ENCODE measurements at places on chromosomes 5 and 9.

DNA sequence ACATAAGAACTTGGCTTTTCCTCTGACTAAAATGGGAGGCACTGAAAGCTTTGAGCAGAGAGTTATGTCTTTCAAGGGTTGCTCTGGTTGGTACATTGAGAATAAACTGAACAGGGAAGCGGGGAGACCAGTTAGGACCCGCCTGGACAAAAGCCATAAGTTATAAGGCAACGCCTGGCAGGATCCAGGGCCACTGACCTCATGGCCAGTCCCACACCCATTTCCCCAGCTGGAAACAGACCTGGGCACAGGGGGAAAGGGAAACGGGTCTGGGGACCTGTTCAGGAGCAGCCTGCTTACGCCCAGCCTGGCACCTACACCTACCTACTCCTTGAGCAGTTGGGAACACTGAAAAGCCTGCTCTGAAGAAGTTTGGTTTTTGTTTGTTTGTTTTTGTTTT, 1.3 kb downstream of the SPINK4 start:
- no peaks in the 10 kb centered on the region for H3K36me3 ChIP-seq
- H3K4me3 ChIP-seq, result no peak overlapping the region
- H3K27ac ChIP-seq, result peak overlapping the region; percentile 61
- DNase-seq, result no peak
- no peaks in the 10 kb centered on the region for H3K27me3 ChIP-seq

DNA sequence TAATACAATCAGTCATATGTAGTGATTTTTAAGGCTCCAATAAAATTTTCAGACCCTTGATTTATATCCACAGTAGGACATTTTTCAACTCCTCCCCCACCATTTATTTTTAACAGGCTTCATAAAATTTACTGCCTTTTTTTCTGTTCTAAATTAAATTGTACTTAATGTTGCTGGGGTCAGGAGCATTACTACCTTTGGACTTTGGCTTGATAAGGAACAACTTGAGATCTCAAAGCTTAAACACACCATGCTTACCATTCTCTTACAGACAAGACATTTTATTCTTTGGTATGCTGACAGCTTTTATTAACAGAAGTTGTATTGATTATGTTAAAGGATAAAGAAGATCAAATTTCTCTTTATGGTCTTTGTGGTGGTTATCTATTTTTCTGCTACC, 30.5 kb downstream of the TRPM3 start:
- DNase-seq, result no peak
- no peaks in the 10 kb centered on the region for H3K36me3 ChIP-seq
- H3K4me3 ChIP-seq, result no peak overlapping the region
- H3K27ac ChIP-seq, result no peak overlapping the region
- H3K27me3 ChIP-seq, result no peaks in the 10 kb centered on the region

DNA sequence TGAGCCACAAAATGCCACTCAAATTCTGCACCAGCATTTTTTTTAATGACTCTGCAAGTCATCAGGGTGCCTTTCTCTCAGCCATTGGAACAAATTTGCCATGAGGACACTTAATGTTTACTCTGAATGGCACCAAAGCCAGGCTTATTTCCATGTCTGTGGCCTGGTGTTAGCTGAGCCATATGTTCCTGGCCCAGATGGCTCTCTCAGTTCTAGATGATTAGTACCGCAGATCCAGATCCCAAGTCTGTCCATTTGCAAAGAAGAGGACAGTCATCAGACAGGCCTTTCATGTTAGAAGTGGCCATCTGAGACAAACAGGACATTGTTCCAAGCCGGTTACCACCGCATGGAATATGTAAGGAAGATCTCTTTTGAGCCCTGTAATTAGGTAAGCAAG, 70.3 kb downstream of the INSYN2B start:
- no peaks in the 10 kb centered on the region for H3K27me3 ChIP-seq
- H3K4me1 ChIP-seq, result no peaks in the 10 kb centered on the region
- H3K4me3 ChIP-seq, result no peak overlapping the region
- no peaks in the 10 kb centered on the region for H3K36me3 ChIP-seq
- H3K27ac ChIP-seq, result no peak overlapping the region

- H3K36me3 ChIP-seq, result no peaks in the 10 kb centered on the region
- H3K27ac ChIP-seq, result no peak overlapping the region
- DNase-seq, result no peak
- no peaks in the 10 kb centered on the region for H3K27me3 ChIP-seq
- no peak overlapping the region for H3K4me3 ChIP-seq
Measured at GRCh38 chr5:19532936-19533335, 455.1 kb downstream of the CDH18 start.

- DNase-seq, result no peak
- H3K27me3 ChIP-seq, result no peaks in the 10 kb centered on the region
- no peak overlapping the region for H3K4me3 ChIP-seq
- H3K4me1 ChIP-seq, result no peaks in the 10 kb centered on the region
- H3K36me3 ChIP-seq, result no peaks in the 10 kb centered on the region
Measured at GRCh38 chr9:135797507-135798262, 95.7 kb downstream of the KCNT1 start.

GRCh38 chr9:113579283-113580040, 115.9 kb downstream of the RGS3 start:
- H3K27ac ChIP-seq, result peak overlapping the region; percentile 80
- peaks cover 51% of the 10 kb centered on the region for H3K4me1 ChIP-seq
- DNase-seq, result peak; percentile 75
- no peaks in the 10 kb centered on the region for H3K36me3 ChIP-seq
- no peaks in the 10 kb centered on the region for H3K27me3 ChIP-seq
- H3K4me3 ChIP-seq, result no peak overlapping the region

GRCh38 chr5:68964679-68965078, 129.1 kb upstream of the SLC30A5 start:
- no peak overlapping the region for H3K4me3 ChIP-seq
- DNase-seq, result no peak
- no peaks in the 10 kb centered on the region for H3K27me3 ChIP-seq

DNA sequence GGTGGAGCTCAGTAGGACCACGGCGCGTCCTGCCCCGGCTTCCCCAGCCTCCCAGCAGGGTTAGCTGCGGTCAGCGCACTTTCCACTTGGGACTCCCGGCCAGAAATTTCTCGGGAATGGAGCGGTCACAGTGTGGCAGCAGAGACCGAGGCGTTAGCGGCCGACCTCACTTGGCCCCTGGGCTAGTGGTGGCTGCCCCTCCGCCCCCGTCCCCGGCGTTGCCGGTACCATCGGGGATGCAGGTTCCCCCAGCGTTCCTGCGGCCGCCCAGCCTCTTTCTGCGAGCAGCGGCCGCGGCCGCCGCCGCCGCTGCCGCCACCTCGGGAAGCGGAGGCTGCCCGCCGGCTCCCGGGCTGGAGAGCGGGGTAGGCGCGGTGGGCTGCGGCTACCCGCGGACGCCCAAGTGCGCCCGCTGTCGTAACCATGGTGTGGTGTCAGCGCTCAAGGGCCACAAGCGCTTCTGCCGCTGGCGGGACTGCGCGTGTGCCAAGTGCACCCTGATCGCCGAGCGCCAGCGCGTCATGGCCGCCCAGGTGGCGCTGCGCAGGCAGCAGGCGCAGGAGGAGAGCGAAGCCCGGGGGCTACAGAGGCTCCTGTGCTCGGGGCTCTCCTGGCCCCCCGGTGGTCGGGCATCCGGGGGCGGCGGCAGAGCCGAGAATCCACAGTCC, 460 bp downstream of the DMRTA1 start:
- H3K27me3 ChIP-seq, result no peaks in the 10 kb centered on the region
- peak overlapping the region; percentile 54 for H3K4me3 ChIP-seq
- H3K27ac ChIP-seq, result peak overlapping the region; percentile 70
- H3K4me1 ChIP-seq, result no peaks in the 10 kb centered on the region
- no peaks in the 10 kb centered on the region for H3K36me3 ChIP-seq
- no peak for DNase-seq

- peaks cover 3% of the 10 kb centered on the region for H3K4me1 ChIP-seq
- H3K27me3 ChIP-seq, result no peaks in the 10 kb centered on the region
- no peaks in the 10 kb centered on the region for H3K36me3 ChIP-seq
- H3K27ac ChIP-seq, result no peak overlapping the region
Measured at GRCh38 chr5:93589152-93589828, 6.3 kb downstream of the NR2F1 start.

GRCh38 chr5:164475339-164475977, 970.0 kb downstream of the MAT2B start:
- DNase-seq, result no peak
- H3K27ac ChIP-seq, result no peak overlapping the region
- H3K4me3 ChIP-seq, result no peak overlapping the region
- no peaks in the 10 kb centered on the region for H3K4me1 ChIP-seq
- no peaks in the 10 kb centered on the region for H3K36me3 ChIP-seq

DNA sequence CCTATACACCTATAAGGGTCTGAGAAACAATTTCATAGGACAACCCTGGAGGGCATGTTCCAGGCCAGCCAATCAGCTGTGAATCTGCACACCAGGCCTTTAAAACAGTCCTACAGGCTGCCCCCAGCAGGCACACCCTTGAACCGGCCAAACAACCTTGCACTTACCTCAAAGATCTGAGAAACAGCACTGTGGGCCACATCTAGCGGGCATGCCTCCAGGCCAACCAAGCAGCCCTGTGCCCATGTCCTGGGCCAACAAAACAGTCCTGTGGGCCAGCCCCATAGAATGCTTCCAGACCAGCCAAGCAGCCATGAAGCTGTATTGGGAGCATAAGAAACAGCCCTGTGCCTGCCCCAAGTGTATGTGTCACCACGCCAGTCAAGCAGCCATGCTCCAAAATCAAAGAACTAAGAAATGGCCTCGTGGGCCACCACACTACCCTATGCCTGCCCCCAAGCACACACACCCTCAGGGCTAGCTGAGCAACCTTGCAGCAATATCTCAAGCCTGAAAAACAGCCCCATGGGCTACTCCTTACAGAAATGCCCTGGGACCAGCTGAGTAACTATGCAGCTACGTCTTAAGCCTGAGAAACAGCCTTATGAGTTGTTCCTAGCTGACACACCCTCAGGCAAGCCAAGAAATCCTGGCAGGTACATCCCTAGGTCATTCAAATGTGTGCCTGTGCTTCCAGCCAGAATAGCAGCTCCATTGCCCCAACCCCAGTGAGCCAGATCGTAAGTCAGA, 2243.8 kb upstream of the C9orf72 start:
- H3K4me3 ChIP-seq, result no peak overlapping the region
- no peak for DNase-seq
- H3K27me3 ChIP-seq, result no peaks in the 10 kb centered on the region
- H3K4me1 ChIP-seq, result no peaks in the 10 kb centered on the region
- H3K36me3 ChIP-seq, result no peaks in the 10 kb centered on the region

DNA sequence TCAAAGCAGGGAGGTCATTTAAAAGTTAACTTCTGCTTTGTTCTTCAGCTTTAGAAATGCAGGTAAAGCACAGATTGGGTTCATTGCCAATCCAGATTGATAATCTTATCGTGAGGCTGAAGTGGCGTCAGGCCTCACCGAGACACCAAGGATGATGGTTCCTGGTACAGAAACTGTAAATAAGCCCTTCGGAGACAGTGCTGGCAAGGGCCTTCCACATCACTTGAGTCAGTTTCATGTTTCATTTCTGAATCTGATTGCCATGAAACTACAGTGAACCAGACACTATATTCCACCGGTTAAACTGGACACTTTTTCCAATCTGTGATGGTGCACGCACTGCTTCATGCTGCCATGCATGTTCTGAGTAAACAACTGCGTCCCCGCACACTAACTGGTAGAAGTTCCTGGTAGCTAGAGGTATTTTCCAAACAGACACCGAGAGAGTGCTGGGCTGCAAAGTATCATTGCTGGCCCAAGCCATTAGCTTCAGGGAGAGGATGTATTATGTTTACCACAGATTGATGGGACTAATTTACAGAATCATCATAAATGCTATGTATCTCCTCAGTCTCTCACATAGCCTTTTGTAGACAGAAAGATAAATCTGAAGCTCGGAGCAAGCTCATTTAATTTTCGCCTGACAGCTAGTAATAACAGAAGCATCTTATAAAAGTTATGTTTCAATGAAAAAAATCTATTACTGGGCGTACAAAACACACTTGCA, 336.1 kb downstream of the GLIS3 start:
- H3K4me3 ChIP-seq, result no peak overlapping the region
- no peaks in the 10 kb centered on the region for H3K36me3 ChIP-seq
- no peaks in the 10 kb centered on the region for H3K4me1 ChIP-seq
- no peak for DNase-seq
- H3K27me3 ChIP-seq, result no peaks in the 10 kb centered on the region

- peak overlapping the region; percentile 66 for H3K4me3 ChIP-seq
- H3K36me3 ChIP-seq, result peaks cover 25% of the 10 kb centered on the region
- H3K4me1 ChIP-seq, result peaks cover 17% of the 10 kb centered on the region
- H3K27me3 ChIP-seq, result no peaks in the 10 kb centered on the region
Measured at GRCh38 chr9:92294297-92294676, 790 bp upstream of the IARS1 start.

DNA sequence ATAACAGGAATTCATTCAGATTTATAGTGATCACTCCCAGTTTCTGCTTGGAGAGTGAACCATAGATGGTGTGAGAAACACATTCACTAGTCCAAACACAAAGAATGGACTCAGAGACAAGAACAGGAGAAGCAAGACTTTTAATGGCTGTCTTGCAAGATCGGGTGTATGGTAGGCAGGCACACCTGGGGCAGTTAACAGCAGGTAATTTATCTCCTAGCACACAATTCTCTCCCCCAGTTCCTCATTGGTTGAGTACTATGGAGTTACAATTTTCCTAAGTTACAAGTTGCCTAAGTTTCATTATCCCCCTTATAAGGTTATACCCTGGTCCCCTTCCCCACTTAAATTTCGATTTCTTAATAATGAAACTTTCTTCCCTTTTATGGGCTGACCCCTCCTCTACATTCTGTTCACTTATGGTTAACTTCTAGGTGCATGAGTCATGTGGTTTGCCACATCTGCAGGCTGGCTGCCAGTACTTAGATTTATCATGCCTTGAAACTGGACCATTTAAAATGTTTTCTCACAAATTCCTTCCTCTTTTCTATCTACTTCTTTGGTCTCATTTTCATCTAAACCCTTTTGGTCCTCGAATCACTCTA, 623.3 kb downstream of the HINT1 start:
- H3K27ac ChIP-seq, result no peak overlapping the region
- DNase-seq, result no peak
- no peak overlapping the region for H3K4me3 ChIP-seq
- H3K36me3 ChIP-seq, result no peaks in the 10 kb centered on the region

DNA sequence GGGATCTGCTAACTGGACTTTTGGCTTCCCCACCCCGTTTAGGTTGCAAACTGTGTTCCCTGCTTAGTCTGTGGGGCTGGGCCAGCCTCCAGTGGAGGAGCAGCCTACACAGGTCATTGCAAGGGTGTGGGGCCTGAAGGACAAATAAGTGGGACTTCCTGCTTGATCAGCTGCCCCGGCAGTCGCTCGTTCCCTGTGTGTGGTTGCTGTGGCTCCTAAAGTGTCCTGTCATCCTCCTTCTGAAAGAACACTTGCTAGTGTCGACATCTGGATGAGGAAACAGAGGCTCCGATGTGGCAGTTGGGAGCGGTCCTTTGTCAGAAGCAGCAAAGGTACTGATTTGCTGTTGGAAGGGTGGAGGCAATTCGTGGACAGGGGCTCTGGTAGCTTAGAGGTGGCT, 88.9 kb upstream of the TBCA start:
- DNase-seq, result no peak
- no peak overlapping the region for H3K27ac ChIP-seq
- H3K27me3 ChIP-seq, result no peaks in the 10 kb centered on the region
- H3K36me3 ChIP-seq, result no peaks in the 10 kb centered on the region

GRCh38 chr5:110956280-110956912, 115.1 kb upstream of the TSLP start:
- no peaks in the 10 kb centered on the region for H3K27me3 ChIP-seq
- no peak overlapping the region for H3K27ac ChIP-seq
- no peaks in the 10 kb centered on the region for H3K36me3 ChIP-seq

- H3K4me1 ChIP-seq, result no peaks in the 10 kb centered on the region
- no peak overlapping the region for H3K4me3 ChIP-seq
- DNase-seq, result no peak
Measured at GRCh38 chr5:140420665-140421361, 19.2 kb downstream of the ANKHD1 start.

Measured in Peyer's patch (tissue), 4 donors.